ENCODE measurements at places on chromosomes 6 and 20. TPM values are rescaled to one million over a fixed set of nuclear protein-coding genes. Genes with fewer than 3 reads are reported as not detected.

The CDYL gene
- polyA plus RNA-seq = 23.4 TPM

The KIF3B gene
- polyA plus RNA-seq = 47.3 TPM

The MOXD1 gene
- 168 TPM for polyA plus RNA-seq

The ERMARD gene
- polyA plus RNA-seq = 52.4 TPM

The CD93 gene
- polyA plus RNA-seq = 36.2 TPM

The HFE gene
- 6.3 TPM for polyA plus RNA-seq

The SLA2 gene
- polyA plus RNA-seq = 0.40 TPM

The FOXC1 gene
- 77.6 TPM for polyA plus RNA-seq

The OR2J3 gene
- polyA plus RNA-seq = not detected

The KCNK17 gene
- polyA plus RNA-seq = 0.13 TPM

The COL9A1 gene
- polyA plus RNA-seq = 44.0 TPM

The TDRD6 gene
- polyA plus RNA-seq = 1.6 TPM

The FLRT3 gene
- polyA plus RNA-seq = 125 TPM

The LGSN gene
- polyA plus RNA-seq = 0.43 TPM

The PI16 gene
- polyA plus RNA-seq = 2.1 TPM

The HSPA12B gene
- 19.1 TPM for polyA plus RNA-seq

The BPIFB1 gene
- polyA plus RNA-seq = not detected

The PTPRT gene
- 1.3 TPM for polyA plus RNA-seq

The GINS1 gene
- polyA plus RNA-seq = 18.1 TPM

The SLC22A7 gene
- 0.90 TPM for polyA plus RNA-seq

The MRAP2 gene
- polyA plus RNA-seq = 3.9 TPM

The IL17A gene
- not detected for polyA plus RNA-seq

GRCh38 chr6:155117785-155118184, 122.7 kb downstream of the TIAM2 start:
- DNase-seq = no peak

DNA sequence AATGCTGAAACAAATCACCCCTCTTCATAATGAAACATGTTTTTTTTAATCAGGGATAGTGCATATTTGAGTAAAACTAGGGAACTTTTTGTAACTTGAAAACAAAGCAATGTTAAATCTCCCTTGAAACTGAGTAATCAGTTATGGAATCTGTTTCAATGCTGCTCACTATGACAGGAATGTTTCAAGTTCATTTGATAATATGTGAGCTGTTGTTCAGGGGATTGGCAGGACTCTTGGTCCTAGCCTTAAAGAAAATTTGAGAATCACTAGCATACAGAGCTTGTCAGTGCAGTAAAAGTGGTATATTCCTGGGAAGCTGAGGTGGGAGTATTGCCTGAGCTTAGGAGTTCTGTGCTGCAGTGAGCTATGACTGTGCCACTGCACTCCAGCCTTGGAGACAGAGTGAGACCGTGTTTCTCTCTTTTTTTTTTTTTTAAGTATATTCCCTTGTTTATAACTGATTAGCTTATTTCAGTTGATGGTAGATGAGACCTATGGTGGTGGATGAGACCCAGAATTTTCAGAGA, 21.6 kb upstream of the CALHM6 start:
- DNase-seq = no peak

GRCh38 chr6:14727494-14728395, 518.1 kb upstream of the JARID2 start:
- DNase-seq = no peak

DNA sequence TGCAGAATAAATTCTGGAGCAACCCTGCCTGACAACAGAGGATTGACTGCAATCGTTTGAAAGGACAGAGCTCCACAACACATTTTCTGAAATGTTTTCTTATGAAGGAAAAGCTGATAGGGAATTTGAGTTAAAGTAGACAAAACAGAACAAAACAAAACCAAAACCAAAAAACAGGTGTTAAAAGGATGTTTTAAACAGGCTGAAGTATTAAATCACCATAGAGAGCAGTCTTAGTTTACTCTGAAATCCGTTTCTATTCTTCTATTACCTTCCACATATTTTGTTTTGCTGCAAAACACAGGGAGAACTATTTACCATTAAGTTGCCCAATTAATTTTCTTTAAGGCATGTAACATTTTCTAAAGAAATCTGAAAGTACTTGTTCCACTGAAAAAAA, 93.4 kb upstream of the MLIP start:
- no peak for DNase-seq

- DNase-seq = no peak
These were observed 1.9 kb downstream of the BTBD3 start for GRCh38 chr20:11919581-11919980.

DNA sequence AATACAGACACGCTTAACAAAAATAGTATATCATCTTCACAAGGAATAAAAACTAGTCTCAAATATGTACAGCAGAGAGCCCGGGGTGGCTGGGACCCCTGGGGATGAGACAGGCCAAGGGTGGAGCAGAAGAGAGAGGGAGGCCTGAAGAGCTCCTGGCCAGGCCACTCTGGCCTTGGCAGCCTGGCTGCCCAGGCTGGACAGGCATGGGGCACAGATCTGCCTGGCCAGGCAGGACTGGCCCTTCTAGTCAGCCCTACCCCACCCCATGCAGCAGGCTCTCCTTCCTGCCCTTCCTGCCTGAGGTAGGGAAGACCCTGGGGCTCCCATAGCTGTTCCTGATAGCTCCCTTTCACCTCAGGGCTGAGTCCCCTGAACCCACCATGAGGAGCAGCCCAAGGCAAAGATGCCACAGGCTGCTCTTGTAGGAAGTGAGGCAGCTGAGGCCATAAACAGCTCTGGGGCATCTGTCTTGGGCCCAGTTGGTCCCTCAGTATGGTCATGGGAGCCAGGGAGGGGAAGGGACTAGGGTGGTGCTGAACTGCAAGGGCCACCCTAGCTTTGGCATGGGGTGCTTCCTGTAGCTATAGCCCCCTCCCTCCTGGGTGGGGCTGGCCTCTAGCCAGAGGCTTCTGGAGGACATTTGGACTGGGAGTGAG, 27.1 kb downstream of the COX4I2 start:
- DNase-seq = no peak

DNA sequence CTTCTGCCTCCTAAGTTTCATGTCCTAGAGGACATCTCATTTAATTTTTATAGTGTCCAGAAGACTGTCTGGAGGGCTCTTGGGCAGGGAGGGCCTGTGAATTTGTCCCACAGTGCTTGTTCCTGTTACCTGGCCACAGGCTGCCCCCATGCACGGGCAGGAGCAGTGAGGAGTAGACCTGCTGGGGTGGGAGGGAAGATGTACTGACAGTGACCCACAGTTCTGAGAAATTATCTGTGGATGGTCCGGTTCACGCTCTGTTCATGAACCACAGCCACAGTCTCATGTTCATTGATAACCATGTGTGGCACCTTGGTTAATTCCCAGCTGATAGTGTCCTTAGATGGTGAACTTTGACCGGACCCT, 18.8 kb upstream of the ZNF831 start:
- no peak for DNase-seq

- no peak for DNase-seq
These were observed 290.0 kb upstream of the PTCHD4 start for GRCh38 chr6:48401016-48401415.

GRCh38 chr20:1460275-1460674, 6.4 kb downstream of the NSFL1C start:
- no peak for DNase-seq

DNA sequence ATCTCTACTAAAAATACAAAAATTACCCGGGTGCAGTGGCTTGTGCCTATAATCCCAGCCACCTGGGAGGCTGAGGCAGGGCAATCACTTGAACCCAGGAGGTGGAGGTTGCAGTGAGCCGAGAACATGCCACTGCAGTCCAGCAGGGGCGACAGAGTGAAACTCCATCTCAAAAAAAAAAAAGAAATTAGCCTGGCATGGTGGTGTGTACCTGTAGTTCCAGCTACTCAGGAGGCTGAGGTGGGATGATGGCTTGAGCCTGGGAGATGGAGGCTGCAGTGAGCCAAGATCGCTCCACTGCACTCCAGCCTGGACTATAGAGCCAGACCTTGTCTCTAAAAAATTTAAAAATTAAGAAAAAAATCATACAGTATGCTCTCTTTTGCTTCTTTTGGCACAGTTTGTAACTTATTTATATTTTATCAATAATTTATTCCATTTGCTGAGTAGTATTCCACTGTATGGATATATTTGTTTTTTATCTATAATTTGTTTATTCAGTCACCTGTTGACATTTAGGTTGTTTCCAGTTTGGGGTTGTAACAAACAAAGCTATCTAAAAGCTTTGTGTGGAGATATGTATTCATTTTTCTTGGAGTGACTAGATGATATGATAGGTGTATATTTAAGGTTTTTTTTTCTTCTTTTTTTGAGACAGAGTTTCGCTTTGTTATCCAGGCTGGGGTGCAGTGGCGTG, 8.0 kb upstream of the MYBL2 start:
- no peak for DNase-seq

- no peak for DNase-seq
These were observed 27.2 kb downstream of the ACSS1 start for GRCh38 chr20:25030649-25031207.

DNA sequence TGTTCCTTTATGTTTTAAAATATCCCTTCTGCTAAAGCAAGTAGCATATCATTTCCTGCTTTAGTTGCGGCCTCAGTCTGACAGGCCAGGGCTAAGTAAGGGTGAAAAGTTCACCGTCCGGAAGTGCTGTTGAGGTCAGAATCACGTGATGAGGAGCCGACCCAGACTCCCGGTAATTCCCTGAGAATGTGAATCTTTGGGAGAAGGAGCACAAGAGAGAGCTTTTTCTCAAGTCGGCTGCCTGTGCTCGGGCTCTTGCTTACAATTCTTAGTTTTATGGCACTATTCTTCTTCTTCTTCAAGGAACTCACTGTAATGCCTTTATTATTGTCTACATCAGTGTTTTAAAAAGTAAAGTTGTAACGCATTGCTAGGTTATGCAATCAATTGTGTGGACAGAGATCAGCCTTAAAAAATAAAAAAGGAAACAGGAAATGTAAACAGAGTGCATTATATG, 309.3 kb downstream of the PRL start:
- peak; percentile 94 for DNase-seq

- peak; percentile 29 for DNase-seq
These were observed 392.7 kb upstream of the MAN1A1 start for GRCh38 chr6:119742188-119742803.

GRCh38 chr6:149471801-149472200, 13.0 kb downstream of the ZC3H12D start:
- no peak for DNase-seq

GRCh38 chr6:43702171-43702533, 14.6 kb upstream of the MRPS18A start:
- DNase-seq = no peak

DNA sequence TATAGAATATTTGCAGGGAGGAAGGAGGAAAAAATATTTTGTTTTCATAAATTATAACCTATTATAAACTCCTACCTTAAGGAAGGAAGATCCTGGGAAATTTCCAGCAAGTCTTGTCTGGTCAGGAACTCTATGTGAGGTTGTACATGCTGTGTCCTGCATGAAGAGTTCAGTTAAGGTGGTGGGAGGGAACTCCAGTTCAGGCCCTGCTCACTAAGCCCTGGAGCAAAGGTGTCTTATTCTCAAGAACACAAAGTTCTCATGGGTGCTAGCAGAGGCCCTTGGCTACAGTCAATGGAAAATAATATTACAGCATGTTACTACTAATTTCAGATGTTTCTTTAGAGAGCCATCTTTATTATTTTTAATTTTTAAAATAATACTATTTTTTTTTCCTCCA, 3.8 kb upstream of the OGFRL1 start:
- DNase-seq = no peak

DNA sequence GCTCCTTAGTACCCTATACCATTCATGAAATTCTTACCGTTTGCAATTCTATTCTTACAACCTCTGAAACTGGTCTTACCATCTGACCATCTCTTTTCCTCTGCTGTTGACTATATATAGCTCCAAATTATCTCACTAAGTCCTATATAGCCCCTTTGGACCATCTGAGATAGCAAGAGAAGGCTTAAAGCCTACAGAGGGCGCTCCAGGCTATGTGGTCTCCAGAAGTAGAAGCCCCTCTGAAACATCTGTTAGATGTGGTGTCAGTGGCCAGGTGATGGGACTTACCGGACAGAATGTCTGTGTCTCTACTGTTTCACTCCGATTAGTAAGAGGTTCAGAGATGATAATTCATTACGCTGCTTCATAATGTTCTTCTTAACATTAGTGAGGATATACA, 140.7 kb upstream of the BMP2 start:
- no peak for DNase-seq

DNA sequence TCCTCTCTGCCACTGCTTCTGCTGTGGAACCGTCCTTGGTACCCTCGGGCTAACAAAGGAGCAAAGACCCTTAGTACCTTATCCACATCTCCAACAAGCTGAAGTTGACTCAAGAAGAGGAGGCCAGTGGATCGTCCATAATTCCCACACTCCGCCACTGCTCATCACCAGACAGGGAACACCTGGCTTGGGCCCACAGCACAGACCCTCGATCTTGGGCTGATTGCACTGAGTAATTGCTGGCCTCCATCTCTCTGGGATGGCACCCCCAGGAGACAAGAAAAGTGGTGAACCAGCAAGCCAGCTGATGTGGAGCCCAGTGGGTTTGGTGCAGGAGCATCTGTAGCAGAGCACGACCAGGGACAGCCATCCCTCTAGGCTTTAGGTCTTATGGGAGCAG, 109.4 kb upstream of the GRIK2 start:
- DNase-seq = no peak

DNA sequence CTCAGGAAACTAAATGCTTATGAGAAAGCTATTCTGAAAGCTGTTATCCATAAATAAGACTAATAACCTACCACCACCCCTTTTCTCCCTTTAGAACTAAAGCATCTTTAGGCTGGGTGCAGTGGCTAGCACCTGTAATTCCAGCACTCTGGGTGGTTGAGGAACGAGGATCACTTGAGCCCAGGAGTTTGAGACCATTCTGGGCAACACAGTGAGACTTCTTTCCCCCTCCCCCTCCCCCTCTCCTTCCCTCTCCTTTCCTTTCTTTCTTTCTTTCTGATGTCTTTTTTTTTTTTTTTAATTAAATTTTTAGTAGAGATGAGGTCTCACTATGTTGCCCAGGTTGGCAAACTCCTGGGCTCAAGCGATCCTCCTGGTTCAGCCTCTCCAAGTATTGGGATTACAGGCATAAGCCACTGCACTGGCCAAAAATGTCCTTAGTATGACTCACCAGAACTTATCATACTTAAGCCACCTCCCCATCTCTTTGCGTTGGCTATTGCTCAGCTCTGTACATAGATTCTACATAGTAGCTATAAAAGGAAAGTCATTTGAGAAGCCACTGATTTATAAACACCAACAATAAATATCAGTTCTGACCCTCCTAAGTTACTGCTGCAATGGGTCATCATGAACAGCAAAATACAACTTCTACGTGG, 54.8 kb upstream of the SPDEF start:
- no peak for DNase-seq

- peak; percentile 70 for DNase-seq
These were observed 8.8 kb upstream of the NDRG3 start for GRCh38 chr20:36754656-36755222.

DNA sequence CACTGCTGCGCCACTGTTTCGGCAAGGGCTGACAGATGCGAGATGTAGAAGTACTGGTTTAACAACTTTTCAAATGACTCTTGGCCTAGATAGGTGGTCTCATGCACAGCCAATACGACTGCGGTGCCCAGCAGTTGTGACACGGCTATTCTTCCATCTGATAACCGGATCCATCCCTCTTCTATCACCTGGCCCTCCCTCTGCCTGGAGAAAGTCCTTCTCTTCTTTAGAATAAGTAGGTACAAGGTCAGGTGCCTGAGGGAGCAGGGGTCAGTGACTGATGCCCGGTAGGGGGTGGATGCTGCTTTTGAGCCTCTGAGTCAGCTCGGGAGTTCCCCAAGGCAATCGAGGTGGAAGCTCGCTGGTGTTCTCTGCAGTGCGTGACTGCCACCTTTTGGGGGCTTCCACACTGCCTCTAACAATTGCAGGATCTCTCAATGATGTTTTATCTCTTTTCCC, 166.8 kb upstream of the GRIK2 start:
- no peak for DNase-seq

- no peak for DNase-seq
These were observed 310.2 kb downstream of the TSHZ2 start for GRCh38 chr20:53282217-53282955.

Measured in renal pelvis (tissue), 12 donors.